ENCODE measurements at places on chromosomes 6 and 20. TPM values are rescaled to one million over a fixed set of nuclear protein-coding genes. Genes with fewer than 3 reads are reported as not detected.

PNPLA1 gene
- 28.8 TPM for total RNA-seq

MLN gene
- not detected for total RNA-seq

GRCh38 chr6:75188221-75188925 is 17.5 kb downstream of the COL12A1 start:
- DNase-seq = no peak

- DNase-seq = no peak
Observed at GRCh38 chr6:108080010-108080780, 5.7 kb upstream of the OSTM1 start.

DNA sequence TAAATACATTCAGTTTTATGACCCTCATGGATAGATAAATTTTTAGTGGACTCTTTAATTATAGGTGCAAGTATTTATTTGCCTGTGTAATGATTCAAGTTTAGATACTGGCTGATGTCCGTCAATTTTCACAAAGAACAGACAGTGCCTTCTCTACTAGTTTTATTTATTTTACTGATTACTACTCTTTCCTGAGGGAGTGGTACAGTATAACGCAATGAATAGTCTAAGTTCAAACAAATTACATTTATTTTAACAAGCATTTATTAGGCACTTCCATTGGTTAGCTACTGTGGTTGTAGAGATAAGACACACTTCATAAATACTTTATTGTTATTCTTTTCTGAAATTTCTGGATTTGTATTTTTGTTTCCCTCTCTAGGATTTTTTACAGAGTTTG is 74.3 kb downstream of the ADGRG6 start:
- DNase-seq = no peak

DNA sequence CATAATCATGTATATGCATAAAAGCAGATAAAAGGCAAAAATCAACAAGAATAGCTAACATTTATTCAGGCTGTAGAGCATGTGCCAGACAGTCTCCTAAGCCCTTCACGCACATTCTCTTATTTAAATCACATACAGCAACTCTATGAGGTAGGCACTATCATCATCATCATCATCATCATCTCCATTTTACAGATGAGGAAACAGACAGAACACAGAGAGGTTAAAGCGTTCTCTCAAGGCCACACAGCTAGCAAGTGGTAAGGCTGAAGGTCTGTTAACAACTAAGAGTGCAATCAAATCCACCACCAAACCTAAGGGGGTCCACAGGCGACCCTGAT is 857 bp upstream of the PLEKHG1 start:
- no peak for DNase-seq

WFDC10B gene
- total RNA-seq = 0.54 TPM
